ENCODE measurements at places on chromosomes 2 and 18.

- DNase-seq, result no peak
Measured at GRCh38 chr2:121731366-121731765, 5.3 kb downstream of the NIFK start.

GRCh38 chr18:12106471-12106870 is 12.8 kb downstream of the ANKRD62 start:
- DNase-seq, result no peak

- DNase-seq, result no peak
Measured at GRCh38 chr2:101610750-101611315, 86.7 kb upstream of the MAP4K4 start.

GRCh38 chr2:190875891-190876290 is 4.7 kb upstream of the GLS start:
- DNase-seq, result no peak

DNA sequence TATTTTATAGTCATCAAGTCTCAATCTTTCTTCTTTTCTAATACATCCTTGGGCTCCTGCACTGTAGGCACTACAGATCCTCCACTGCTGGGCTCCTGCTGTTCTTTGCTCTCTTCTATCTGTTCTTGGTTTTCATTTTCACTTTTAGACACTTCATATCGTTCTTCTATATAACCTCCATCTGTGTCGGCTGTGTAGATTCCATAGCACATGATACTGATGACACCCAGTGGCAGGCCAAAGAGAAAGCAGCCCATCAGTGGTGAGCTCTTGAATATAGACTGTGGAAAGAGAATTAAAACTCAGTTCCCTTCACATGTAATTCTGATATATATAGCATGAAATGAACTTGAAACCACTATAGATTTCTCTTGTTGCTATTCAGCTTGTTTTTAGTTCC is 38.0 kb downstream of the TMX3 start:
- DNase-seq, result no peak

- DNase-seq, result no peak
Measured at GRCh38 chr2:14631406-14632040, 994 bp upstream of the LRATD1 start.

GRCh38 chr18:3604235-3604497 is 154.2 kb downstream of the TGIF1 start:
- no peak for DNase-seq

GRCh38 chr18:67199993-67200617 is 316.4 kb downstream of the DSEL start:
- peak; percentile 63 for DNase-seq

DNA sequence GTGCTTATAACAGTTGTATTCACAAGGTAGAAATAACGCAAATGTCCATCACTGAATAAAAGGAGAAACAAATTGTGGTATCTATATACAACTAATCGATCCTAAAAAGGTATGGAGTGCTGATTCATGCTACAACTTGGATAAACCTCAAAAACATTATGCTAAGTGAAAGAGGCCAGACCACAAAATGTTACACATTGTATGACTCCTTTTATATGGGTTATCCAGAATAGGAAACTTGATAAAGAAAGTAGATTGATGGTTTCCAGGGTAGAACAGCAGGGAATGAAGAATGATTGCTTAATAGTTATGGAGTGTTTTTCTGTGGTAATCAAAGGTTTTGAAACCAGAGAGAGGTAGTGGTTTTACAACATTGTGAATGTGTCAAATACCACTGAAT is 432.2 kb upstream of the TRIB2 start:
- DNase-seq, result no peak

DNA sequence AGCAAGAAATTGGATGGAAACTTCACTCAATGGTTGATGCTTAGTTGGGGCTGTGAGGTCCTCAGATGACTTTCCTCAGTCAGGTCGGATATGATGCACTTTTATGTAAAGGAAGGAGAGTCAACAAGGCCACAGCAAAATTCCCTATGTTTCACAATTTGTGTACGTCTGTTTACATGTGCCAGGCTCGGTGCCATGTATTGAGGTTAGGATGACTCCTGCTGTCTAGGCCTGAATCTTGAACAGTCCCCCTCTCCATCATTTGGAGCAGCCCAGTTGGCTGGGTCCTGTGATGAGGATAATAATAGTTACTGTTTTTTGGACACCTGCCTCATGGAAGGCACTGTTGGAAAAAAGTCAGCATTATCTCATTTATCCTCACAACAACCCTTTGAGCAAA is 43.1 kb downstream of the VSNL1 start:
- DNase-seq, result no peak

- DNase-seq, result no peak
Measured at GRCh38 chr2:224849264-224849663, 133.1 kb upstream of the CCDC195 start.

DNA sequence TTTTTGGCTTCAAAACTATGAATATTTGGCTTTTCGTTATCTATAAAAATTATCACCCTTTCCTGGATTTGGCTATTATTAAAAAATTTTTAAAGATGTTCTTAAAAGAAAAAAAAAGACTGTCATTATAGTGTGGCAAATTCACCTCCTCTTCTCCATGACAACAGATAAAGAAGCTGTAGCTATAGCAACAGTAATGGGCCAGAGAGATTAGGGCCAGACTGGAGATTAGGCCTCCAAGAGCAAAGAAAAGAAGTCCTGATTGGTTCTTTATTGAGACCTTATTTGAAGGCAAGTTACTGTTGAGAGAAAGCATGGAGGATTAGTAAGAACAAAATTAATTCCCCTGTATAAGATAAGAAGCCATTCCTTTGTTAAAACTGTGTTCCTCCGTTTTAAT is 812.5 kb downstream of the DCC start:
- DNase-seq, result no peak

DNA sequence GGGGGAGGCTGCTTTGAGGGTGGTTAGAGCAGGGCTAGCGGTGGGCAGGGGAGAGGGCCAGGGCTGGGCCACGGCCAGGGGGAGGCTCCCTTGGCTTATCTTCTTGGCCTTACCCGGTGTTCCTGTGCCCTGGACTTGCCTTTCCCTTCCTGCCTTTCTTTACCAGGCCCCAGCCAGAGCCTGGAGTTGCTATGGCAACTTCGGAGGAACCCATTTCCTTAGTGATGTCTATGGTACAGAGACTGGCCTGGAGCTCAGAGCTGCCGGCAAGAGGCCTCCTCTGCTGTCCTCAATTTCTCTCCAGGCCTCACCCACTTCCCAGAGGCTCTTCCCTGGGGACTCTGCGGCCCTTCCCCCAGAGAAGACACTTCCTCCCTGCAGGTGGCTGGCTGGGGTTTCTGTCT is 11.5 kb downstream of the SPEG start:
- no peak for DNase-seq

DNA sequence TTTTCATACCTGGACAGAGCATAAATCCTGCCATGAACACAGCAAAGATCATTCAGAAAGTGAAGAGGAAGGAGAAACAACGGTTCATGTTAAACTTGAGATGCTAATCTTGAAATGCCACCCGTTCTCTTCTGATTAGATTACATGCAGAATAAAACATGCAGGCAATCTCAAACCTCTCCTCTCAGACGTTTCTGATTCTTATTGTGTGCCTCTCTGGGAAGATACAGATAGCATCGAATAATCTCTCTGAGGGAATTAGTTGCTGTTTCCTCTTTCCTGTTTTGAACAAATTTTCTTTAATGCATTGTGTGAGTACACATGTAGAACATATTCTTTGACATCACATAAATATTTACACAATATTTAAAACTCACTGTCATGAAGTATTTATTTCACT is 313.4 kb downstream of the PRKCE start:
- DNase-seq, result no peak

DNA sequence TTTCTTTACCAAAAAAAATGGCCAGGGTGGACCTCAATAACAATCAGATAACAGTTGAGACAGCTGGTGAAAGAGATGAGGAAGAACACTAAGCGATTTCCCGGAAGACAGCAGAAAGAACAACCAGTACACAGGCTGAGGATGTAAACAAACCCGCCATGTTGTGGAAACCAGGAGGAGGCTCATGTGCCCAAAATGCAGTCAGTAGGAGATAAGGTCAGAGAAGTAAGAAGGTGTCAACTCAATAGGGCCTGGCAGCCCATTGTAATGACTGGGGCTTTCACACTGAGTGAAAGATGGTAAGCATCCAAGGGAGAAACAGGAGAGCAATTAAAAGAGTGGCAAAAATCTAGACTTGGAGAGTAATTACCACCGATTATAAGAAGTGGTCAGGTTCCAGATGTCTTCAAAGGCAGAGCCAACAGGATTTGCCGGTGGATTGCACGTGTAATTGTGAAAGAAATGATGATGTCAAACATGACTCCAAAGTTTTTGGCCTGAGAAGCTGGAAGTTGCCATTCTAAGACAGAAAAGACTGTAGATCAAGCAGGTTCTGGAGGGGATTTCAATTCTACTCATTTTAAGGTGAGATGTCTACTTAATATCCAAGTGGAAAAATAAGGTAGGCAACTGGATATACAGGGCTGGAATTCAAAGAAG is 77.7 kb upstream of the CYP1B1 start:
- no peak for DNase-seq

DNA sequence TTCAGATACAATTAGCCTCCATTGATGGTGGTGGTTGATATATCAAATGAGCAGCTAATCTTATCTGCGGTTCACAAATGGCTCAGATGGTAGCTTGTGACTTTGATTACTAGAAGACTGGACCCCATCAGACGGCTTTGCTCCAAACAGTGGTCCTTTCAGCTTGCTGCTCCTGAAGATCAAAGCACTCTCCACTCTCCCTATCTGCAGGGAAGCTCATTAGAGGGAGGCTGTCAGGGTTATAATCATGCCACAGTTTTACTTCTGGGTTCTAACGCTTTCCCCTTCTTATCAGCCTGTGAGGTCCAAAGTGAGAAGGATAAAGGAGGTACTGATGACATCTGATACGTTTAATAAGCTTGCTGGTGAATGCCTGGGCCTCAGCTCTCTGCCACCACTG is 247.1 kb upstream of the NT5C1B start:
- no peak for DNase-seq

GRCh38 chr2:46053564-46053963 is 243.6 kb upstream of the EPAS1 start:
- DNase-seq, result no peak

GRCh38 chr2:178211460-178211859 is 17.1 kb downstream of the OSBPL6 start:
- DNase-seq, result no peak

DNA sequence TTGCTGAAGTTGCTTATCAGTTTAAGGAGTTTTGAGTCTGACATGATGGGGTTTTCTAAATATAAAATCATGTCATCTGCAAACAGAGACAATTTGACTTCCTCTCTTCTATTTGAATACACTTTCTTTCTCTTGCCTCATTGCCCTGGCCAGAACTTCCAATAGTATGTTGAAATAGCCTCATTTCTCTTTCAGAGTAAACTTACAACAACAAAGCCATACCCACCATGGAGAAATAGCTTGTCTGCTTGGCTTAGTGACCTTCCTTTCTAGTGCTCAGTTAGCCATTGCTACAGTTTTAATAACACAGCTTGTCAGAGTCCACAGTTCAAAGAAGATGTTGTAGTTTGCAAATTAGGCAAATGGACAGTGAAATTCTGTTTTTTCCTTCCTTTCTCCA is 228.0 kb downstream of the ETAA1 start:
- DNase-seq, result no peak

DNA sequence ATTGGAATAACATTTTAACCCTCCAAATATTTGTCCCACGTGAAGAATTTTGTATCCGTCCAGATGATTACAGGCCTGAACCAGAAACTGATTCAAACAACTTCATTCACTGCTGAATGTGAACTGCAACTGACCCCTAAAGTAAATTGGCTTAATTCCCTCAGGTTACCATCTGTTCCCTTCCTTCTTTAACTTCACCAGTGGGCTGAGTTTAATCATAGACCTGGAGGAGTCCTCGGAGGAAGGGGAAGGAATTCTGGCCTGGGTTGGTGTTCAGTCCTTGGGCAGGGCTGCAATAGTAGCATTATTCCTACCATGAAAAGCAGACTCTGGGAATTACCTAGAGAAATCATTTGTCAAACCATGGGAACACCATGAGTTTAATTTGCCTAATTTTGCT is 207.4 kb downstream of the TMEM247 start:
- DNase-seq, result no peak

DNA sequence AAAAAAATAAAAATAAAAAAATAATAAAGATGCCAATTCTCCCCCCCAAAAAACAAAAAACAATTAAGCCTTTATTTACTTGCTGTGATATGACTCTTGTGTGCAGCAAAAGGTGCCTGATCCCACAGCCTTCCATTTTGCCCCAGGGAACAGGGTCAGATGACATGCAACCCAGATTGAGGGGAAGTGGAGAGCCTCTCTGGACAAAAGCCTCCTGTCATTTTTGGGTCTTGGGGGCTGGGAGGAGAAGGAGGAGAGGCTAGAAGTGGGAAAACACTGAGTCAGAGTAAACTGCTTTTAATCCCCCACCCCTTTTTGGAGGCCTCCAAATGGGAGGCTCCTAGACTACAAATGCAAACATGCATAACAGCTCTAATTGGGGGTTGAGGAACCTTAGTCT is 46.6 kb upstream of the SCG2 start:
- DNase-seq, result no peak
